AG10803 (cell line): ENCODE measurements at places on chromosomes 4 and X.

DNA sequence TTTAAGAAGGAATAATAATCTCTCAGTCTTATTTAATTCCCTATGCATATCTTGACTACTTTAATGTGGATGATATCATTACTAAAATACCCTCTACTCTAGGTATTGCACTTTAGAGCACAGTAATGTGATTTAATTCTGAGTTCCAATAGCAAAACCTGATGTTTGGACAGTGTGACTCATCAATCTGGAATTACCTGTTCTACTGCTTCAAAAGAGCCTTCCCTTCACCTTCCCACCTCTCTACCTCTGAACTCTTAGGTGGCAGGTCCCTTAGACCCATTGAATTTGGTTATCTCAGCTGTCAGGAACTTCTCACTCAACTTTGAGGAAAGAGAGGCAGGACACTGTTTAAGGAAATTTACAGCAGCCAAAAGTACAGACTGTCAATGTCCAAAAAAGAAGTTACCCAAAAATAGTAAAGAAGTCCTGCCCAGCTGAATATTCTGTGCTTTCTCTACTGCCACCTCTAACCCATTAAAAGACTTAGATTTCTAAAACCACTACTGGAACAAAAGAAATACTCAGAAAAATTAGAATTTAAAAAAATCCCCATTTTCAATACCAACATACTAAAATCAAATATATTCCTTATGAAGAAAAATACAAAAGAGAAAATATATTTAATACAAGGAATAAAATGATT, 123.1 kb upstream of the GPM6A start:
- no peak for DNase-seq

DNA sequence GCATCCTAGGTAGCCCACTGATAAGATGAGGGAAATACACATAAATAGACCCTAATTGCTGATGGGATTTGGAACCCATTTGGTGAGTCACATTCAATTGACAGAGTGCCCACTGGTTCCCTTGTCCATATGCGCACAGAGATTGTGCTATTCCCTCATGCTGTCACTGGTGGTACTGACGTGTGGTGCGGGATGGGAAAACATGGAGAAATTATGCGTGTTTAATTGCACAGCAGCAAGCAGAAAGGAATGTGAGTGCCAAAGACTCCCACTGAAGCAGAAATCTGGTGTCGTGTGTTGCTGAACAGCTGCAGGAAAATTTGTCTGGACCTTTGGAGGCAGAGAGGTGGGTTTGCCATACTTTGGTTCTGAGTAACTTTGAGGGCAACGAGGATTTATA, 92.2 kb downstream of the NHSL2 start:
- peak; percentile 72 for DNase-seq

DNA sequence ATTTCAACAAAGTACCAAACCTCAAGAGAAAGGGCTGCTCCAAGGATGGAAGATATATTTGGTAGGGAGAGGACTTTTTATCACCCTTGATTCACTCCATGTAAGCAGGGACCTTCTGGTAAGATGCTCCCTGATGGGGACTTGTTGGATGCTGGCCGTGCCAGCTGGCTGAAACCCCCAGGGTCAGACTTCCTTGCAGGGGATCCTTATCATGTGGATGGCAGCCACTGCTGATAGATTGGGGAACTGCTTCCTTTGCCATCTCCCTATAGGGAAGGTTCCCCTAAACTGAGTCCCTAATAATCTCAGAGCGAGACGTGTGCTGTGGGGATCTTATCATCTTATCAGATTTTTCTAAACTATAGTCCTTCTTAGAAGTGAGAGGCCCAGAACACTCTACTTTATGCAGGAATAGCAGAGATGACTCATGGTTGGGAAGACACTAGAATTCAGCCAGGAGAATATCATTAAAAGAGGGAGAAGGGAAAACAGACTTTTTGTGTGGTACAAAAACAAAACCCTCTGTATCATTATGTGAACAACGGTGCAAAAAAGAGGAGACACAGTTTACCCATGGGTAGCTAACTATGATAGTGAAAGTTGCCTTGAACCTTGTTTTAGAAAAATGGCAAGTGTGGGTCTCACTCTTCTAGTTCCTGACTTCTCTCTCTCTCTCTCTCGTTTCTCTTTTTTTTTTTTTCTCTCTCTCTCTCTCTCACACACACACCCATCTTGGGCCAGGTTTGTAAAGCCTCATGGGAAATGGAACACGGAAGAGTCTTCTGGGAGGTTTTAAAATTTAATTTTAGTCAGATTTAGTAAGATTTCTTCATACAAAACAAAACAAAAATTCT, 16.1 kb downstream of the RHOH start:
- DNase-seq, result no peak

DNA sequence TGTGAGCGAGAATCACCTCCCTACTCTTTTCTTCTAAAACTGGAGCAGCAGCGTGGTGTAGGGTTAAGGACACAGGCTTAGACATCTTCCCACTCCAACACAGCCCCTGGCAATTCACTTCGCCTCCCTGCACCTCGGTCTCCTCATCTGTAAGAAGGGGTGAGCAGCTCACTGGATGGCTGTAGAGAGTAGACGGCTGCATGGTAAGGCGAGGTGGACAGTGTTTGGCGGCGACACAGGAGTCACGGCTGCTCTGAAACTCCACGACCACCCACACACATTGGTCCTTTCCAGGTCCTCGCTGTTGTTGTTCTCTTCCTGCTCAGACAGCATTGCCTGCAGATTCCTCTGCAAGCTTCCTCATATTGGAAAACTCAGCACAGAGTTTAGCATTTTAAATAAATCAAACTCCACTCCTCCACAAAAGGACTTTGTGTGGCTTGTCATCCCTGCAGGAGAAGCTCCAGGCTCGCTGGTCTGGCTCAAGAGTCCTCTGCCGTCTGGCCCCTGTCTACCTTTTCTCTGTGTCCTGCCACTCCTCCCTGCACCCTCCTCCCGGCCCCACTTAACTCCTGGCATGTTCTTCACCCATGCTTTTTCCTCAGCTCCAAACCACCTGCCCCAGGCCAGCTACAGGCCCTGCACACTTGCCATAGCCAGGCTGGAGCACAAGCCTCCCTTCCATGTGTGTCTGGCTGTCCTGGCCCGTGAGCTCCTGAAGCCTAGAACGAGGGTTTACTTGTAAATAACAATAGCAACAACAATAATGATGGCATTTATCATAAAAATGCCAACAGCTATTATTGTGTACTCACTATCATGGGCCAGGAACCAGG, 41.3 kb upstream of the CRMP1 start:
- DNase-seq, result no peak

GRCh38 chr4:11469650-11470437, 41.1 kb upstream of the HS3ST1 start:
- no peak for DNase-seq

GRCh38 chrX:123834116-123834515, 25.7 kb upstream of the XIAP start:
- no peak for DNase-seq

GRCh38 chrX:9997524-9997923, 30.4 kb downstream of the CLDN34 start:
- no peak for DNase-seq
